Urothelium cell line (cell line): ENCODE measurements at places on chromosomes 12 and 14.

DNA sequence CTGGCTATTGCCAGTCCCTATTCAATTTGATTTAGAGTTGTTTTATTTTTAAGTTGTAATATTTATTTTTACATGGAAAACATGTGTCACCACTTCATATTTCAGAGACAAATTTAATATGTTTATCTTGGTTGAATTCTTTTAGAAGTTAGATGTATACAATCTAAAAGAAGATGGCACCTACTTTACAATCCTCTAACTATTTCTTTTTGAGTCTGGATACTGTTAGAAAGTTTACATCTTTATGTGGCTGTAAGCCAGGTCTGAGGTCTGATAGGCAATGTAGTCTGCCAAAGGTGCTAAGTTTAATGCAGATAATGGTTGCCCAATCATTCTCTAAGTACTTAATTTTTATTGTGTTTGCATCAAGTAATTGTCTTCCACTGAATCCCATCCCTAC is 7.2 kb upstream of the LMO3 start:
- DNase-seq = no peak

- DNase-seq = peak; percentile 12
These were observed 15.9 kb downstream of the HHIPL1 start for GRCh38 chr14:99660794-99661193.

DNA sequence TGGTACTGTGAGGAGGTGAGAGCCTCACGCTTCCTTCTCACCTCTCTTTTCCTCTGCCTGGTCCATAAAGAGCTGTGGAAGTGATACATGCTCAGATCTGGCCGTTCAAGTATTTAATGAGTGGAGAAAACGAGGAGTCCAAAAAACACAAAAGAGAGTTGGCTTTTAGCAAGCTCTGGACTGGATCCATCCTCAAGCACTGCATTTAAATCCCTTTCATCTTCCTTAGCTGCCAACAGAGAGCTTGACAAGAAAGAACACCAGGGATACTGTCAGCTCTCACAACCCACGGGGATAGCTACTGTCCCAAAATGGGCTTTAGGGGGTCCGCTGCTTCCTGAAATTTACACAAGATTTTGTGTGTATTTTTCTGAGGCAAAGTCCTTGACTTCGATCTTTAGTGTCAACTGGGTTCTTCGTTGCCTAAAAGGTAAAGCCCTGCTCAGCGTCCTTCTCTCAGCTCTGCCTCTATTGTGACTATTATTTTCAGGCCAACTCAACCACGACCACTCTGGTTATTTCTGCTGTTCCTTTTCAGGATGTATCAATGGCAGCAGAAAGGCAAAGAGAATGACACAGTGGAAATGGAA is 120.9 kb downstream of the TMTC1 start:
- no peak for DNase-seq

GRCh38 chr12:53564278-53564677 is 57.0 kb upstream of the NPFF start:
- DNase-seq = no peak

DNA sequence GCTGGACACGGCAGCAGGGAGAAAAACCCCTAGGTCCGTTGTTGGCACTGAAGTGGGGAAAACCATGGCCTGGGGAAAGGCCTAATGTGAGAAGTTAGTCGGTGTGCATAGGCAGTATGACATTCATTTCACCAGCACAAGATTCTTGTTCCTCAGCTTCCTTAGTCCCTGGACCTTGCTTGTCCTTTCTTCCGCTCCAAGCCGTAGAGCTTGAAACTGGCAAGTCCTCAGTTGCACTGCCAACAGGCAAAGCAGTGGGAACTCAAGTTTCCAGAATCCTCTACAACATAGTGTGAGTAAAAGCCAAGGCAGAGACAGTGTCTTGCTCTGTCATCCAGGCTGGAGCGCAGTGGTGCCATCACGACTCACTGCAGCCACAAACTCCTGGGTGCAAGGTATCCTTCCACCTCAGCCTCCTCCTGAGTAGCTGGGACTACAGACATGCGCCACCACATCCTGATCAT is 138.5 kb upstream of the AMIGO2 start:
- no peak for DNase-seq
